SJCRH30 (cell line): ENCODE measurements at places on chromosomes 7 and 10. TPM values are rescaled to one million over a fixed set of nuclear protein-coding genes. Genes with fewer than 3 reads are reported as not detected.

DNA sequence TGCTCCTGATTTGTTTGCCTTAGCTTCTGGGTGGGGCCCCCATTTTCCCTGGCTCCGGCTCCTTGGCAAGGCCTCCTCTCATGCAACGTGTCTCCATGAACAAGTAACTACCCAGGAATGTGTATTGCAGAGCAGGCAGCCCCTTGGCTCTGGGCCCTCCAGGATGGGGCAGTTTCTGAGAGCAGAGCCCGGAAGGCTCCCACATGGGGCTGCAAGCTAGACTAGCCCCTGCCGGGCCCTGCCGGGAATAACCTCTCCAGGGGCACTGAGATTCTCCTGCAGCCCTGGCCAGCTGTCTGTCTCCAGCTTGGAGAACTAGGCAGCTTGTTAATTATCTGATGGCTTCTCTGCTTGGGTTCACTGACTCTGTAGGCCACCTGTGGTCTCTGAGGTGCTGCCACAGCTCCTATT lies 184.0 kb upstream of the INHBA start:
- peak; percentile 5 for DNase-seq
- H3K27me3 ChIP-seq: peaks cover 17% of the 10 kb centered on the region
- no peak overlapping the region for H3K4me3 ChIP-seq
- no peaks in the 10 kb centered on the region for H3K36me3 ChIP-seq
- no peaks in the 10 kb centered on the region for H3K4me1 ChIP-seq
- H3K27ac ChIP-seq: no peak overlapping the region

DNA sequence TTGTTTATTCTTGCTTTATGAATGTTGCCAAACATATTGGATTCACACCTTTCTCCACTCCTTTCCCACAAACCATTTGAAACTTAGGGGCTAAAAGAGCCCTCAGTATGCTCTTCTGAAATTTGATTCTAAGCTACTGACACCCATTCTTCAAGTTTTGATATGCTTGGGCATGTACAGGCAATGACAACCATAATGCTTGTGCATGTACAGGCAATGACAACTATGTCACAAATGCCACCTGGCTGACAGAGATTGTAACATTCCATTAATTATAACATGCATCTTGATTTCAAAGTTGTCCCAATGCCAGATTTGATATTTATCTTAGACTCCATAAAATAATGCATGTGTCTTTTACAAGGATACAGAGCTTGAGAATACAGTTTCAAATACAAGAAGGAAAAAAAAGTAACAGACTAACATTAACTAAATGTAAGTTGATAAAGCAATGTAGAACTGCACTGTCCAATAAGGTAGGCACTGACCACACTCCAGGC lies 17.5 kb upstream of the CDK1 start:
- DNase-seq: no peak
- no peaks in the 10 kb centered on the region for H3K27me3 ChIP-seq
- H3K4me3 ChIP-seq: no peak overlapping the region
- H3K27ac ChIP-seq: no peak overlapping the region

GRCh38 chr10:70074165-70074564 lies 21.5 kb downstream of the MACROH2A2 start:
- H3K4me1 ChIP-seq: no peaks in the 10 kb centered on the region
- no peak overlapping the region for H3K27ac ChIP-seq
- no peak overlapping the region for H3K4me3 ChIP-seq
- H3K27me3 ChIP-seq: no peaks in the 10 kb centered on the region
- no peak for DNase-seq

DNA sequence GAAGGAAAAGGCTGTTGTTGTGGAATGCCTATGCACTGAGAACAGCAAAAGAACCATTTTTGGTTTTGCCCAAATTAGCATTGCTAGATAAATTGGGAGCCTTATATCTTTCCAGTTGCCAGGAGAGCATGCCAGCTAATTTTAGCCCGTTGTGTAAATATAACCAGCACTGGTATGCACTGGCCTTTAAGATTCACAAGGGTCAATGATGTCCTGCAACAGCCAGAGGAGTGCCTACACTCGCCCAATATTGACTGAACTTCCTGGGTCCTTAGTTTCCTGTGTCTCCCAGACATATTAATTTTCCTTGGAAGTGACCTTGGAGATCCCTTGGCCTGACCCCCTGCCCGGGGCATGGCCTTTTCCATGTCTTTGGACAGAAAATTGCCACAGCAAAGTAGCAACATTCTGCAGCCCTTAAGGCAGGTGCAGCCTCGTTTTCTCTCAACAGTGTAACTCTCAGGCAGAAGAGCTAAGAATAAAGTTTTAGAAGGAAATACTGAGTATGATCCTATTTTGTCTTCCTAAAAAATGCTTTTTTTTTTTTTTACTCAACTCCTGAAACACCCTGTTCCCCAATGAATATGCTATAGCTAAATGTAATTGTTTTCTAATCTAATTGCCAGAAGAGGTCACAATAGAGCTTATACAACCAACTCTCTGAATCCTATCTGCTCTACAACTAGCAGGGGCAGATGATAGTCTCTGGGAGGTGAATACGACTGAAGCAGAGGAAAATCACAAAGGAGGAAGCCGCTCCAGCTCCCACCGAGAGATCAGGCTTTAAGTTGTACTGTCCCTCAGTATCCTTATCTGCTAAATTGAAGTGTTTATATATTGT lies 131.9 kb upstream of the PCGF5 start:
- H3K36me3 ChIP-seq: no peaks in the 10 kb centered on the region
- no peak for DNase-seq
- no peak overlapping the region for H3K4me3 ChIP-seq
- H3K27ac ChIP-seq: no peak overlapping the region
- H3K4me1 ChIP-seq: no peaks in the 10 kb centered on the region

- no peaks in the 10 kb centered on the region for H3K27me3 ChIP-seq
- no peak overlapping the region for H3K4me3 ChIP-seq
- H3K4me1 ChIP-seq: no peaks in the 10 kb centered on the region
- DNase-seq: peak; percentile 28
- H3K27ac ChIP-seq: no peak overlapping the region
Measured at GRCh38 chr10:104622598-104623209, 18.4 kb upstream of the SORCS3 start.

GRCh38 chr10:70247360-70247759 lies 14.1 kb upstream of the PPA1 start:
- DNase-seq: no peak
- no peak overlapping the region for H3K4me3 ChIP-seq
- no peaks in the 10 kb centered on the region for H3K4me1 ChIP-seq
- H3K27me3 ChIP-seq: no peaks in the 10 kb centered on the region
- H3K36me3 ChIP-seq: no peaks in the 10 kb centered on the region

DNA sequence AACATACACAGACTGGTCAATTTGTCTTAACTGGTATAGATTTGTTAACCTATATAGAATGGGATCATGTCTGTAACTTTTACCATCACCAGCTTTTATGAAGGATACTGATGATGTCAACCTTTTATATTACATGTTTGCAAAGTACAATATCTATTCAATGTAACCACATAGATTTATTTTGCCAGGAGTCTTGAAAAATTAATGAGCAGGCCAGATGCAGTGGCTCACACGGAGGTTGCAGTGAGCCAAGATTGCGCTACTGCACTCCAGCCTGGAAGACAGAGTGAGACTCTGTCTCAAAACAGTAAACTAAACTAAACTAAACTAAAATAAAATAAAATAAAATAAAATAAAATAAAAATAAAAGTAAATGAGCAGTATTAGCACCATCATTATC lies 30.0 kb upstream of the PARD3 start:
- H3K4me3 ChIP-seq: no peak overlapping the region
- no peak for DNase-seq
- no peak overlapping the region for H3K27ac ChIP-seq
- no peaks in the 10 kb centered on the region for H3K27me3 ChIP-seq
- H3K4me1 ChIP-seq: no peaks in the 10 kb centered on the region
- H3K36me3 ChIP-seq: no peaks in the 10 kb centered on the region

DNA sequence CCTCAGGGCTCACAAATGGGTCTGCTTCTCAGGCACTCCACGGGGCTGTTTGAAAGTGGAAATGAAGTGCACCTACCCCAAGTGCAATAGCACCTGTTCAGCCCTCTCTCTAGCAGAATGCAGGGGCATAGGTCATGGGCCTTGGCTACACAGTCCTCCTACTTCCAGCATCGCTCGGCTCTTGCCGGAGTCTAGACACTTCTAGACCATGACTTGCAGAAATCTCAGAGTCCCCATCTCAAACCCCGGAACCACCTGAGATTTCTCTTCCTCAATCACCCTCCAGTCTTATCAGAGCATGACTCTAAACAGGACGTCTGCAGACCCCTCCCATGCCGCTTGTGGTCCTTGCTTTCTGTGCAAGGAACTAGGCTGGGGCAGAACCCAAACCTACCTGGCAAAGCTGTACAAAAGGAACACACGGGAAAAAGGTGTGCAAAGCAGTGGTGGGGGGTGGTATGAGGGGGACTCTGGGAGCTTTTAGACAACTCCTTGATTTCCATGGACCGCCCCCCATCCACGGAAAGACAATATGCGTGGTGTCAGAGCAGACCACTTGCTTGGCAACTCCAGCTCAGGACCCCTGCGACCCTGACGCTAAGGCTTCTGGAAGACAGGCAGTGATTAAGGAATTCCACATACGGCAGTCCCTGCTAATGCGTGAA lies 13.8 kb downstream of the TMEM273 start:
- no peaks in the 10 kb centered on the region for H3K27me3 ChIP-seq
- no peak overlapping the region for H3K4me3 ChIP-seq
- H3K4me1 ChIP-seq: no peaks in the 10 kb centered on the region
- no peak for DNase-seq

DNA sequence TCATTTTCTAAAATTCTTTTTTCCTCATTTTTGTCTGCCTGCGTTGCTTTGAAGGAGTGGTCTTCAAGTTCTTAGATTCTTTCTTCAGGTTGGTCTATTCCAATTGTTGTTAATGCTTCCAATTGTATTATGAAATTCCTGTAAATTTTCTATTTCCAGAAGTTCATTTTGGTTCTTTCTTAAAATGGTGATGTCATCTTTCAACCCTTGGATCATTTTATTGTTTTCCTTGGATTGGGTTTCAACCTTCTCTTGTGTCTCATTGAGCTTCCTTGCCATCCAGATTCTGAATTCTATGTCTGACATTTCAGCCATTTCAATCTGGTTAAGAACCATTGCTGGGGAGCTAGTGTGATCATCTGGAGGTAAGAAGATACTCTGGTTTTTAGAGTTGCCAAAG lies 33.1 kb downstream of the PNLIPRP2 start:
- H3K27ac ChIP-seq: no peak overlapping the region
- no peaks in the 10 kb centered on the region for H3K4me1 ChIP-seq
- H3K27me3 ChIP-seq: peaks cover 4% of the 10 kb centered on the region
- no peak for DNase-seq

GRCh38 chr7:2181077-2181854 lies 51.5 kb downstream of the MAD1L1 start:
- no peak overlapping the region for H3K27ac ChIP-seq
- no peak overlapping the region for H3K4me3 ChIP-seq
- H3K4me1 ChIP-seq: no peaks in the 10 kb centered on the region

- H3K4me3 ChIP-seq: no peak overlapping the region
- no peaks in the 10 kb centered on the region for H3K36me3 ChIP-seq
- peaks cover 41% of the 10 kb centered on the region for H3K4me1 ChIP-seq
- peak; percentile 98 for DNase-seq
- H3K27ac ChIP-seq: peak overlapping the region; percentile 90
- H3K27me3 ChIP-seq: no peaks in the 10 kb centered on the region
Measured at GRCh38 chr7:130387628-130388403, 7.5 kb downstream of the CPA1 start.

DNA sequence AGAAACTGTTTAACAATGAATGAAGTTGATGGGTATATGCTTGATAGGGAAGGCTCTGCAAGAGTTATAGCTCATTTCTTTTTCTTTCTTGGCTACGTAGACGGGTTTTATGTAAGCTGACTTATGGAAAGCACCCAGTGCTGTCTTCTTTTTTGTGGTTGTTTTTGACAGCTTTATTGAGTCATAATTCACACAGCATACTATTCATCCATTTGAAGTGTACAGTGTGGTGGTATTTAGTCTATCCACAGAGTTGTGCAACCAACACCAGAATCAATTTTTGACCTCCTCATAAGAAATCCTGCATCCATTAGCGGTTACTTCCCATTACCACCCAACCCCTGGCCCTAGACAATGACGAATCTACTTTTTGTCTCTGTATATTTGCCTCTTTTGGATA lies 240.6 kb upstream of the KIAA1217 start:
- DNase-seq: no peak
- no peaks in the 10 kb centered on the region for H3K36me3 ChIP-seq
- no peak overlapping the region for H3K27ac ChIP-seq
- H3K27me3 ChIP-seq: no peaks in the 10 kb centered on the region
- no peaks in the 10 kb centered on the region for H3K4me1 ChIP-seq

DNA sequence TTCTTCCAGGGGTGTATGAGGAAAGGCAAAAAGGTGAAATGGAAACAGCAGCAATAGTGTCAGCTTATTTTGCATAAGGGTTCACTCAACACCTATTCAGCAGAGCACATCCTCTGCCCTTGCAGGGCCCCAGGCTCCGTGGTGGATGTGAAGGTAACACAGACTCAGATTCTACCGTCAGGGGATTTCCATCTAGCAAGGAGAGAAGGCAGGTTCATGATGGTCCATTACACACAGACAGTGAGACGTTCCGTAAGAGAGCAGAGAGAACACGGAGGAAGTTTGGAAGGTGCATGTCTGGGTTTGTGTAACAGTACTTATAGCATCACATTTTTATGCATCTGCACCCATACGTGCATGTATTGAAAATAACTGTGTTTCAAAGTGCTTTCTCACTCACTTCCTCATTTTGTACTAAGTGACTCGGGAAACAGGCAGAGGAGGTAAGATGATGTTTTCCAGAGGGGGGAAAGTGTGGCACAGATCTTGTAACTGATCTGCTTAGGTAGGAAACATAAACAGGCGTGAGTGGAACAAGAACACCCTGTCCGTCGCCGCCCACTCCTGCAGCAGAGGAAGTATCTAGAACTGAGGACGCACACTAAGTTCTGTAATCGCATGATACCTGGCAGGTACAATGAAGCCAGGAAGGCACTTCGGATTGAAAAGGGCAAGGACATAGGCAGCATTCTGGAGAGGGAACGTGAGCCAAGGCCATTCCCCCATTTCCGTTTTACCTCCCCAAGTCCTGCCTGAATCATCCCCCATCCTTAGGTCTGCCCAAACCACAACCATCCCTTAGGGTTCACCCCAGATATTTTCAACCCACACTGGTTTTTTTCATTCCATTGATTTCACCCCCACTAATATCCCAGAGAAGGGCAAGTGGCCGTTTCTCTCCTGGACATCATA lies 1.0 kb upstream of the ENO4 start:
- DNase-seq: no peak
- no peak overlapping the region for H3K27ac ChIP-seq
- no peaks in the 10 kb centered on the region for H3K4me1 ChIP-seq
- no peaks in the 10 kb centered on the region for H3K27me3 ChIP-seq
- no peaks in the 10 kb centered on the region for H3K36me3 ChIP-seq

GRCh38 chr7:1323178-1324027 lies 90.7 kb downstream of the UNCX start:
- peaks cover 15% of the 10 kb centered on the region for H3K27me3 ChIP-seq
- H3K27ac ChIP-seq: peak overlapping the region; percentile 47
- no peaks in the 10 kb centered on the region for H3K36me3 ChIP-seq
- H3K4me1 ChIP-seq: peaks cover 3% of the 10 kb centered on the region; the same call in 1 of the 2 replicates
- peak overlapping the region; percentile 31 for H3K4me3 ChIP-seq

ASZ1 gene
- not detected in 2 replicates for total RNA-seq

AKR1C8 gene
- 0.10 and 0.23 TPM in 2 replicates for total RNA-seq

ANKRD22 gene
- not detected in 2 replicates for total RNA-seq

DNAJC9 gene
- 59.7 and 70.0 TPM in 2 replicates for total RNA-seq

GIMAP1 gene
- total RNA-seq: not detected in 2 replicates
